CD4-positive, alpha-beta T cell treated with Interleukin-2 at 100 ng/mL for 4 hours (primary cell): ENCODE measurements at places on chromosomes 6 and 20.

GRCh38 chr20:58028123-58028522 lies 200.3 kb downstream of the ANKRD60 start:
- DNase-seq: no peak

GRCh38 chr6:143634486-143634885 lies 43.3 kb upstream of the PHACTR2 start:
- DNase-seq: no peak

- DNase-seq: no peak
Observed at GRCh38 chr6:87951751-87952150, 95.9 kb upstream of the SPACA1 start.

- no peak for DNase-seq
Observed at GRCh38 chr6:73073238-73073637, 152.1 kb downstream of the KHDC1L start.

GRCh38 chr6:148997865-148998264 lies 251.0 kb downstream of the UST start:
- DNase-seq: no peak

- no peak for DNase-seq
Observed at GRCh38 chr6:170106906-170107525, 183.9 kb downstream of the DLL1 start.

DNA sequence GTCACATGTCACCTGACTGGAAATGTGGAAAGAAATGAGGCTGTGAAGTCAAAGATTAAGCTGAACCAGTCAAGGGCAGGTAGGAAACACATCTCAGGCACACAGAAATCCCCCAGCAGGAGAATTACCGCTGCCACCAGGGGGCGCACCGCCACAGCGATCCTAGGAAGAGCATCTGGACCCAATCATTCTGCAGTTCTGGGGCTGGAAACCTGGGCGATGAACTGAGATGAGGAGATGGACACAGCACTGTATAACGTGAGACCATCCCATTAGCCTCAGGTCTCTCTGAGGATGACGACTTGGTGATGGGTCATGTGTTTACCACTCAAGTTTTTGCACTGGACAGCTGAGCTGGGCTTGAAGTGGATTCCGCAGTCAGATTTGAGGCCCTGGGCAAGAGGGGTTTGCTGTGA lies 6.5 kb upstream of the SLC24A3 start:
- peak; percentile 44 for DNase-seq

DNA sequence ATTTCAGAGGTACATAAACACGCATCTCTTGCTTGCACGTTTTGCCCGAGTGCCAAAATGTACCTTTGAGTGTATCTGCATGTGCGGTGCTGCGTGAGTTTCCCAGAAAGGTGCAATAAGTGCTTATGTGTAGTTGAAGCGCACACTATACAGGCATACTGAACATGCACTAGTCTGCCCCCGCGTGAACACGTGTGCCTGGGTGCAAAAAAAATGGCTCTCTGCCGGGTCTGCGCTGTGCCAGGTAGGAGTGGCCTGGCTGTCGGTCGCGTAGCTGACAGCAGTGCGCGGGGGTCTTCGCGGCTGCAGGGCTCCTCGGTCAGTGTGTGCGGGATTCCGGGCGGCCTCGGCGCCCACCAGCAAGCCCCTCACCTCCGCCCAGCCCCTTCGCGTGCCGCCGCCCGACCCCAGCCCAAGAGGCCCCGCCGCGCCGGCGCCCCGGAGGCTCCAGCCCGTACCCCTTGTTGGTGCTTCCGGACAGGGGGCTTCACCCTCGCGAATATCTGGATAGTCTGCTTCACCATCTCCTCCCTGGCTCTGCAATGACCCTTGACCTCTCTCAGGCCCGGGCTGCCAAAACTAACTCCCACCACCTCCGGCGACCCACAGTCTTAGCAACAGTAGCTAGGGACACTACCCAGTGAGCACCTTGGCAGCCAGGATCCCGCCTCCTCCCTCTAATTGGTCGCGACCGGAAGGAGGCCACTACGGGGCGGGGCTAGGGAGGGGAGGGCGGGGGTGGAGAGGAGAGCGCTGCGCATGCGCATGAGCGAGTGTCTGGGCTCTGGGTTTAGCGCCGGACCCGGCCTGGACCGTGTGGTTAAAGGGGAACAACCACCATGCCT lies at the start of gene KIF6:
Gene KIF6, minus strand, starts transcription at position 622 of the 845 bp plus-strand sequence. Its CDS starts 98 bp downstream, at position 524.
- DNase-seq: peak; percentile 72

- no peak for DNase-seq
Observed at GRCh38 chr6:1856381-1856780, 246.7 kb downstream of the FOXC1 start.

GRCh38 chr6:116651916-116652315 lies 16.6 kb downstream of the ZUP1 start:
- DNase-seq: no peak

DNA sequence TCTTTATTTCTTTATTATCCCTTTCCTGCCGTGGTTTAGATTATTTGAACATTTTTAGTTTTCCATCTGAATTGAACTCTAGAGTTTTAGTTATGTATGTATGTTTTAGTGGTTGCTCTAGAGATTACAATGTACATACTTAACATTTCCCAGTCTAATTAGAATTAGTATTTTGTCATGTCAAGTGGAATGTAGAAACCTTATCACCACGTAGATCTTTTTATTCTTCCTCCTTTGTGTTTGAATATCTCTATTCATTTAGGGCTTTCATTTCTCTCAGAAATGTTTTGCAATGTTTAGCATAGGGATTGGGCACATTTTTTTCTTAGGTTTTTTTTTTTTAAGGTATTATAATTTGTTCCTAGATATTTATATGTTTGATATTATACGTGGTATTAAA lies 73.1 kb upstream of the EZR start:
- no peak for DNase-seq

GRCh38 chr6:134134654-134135053 lies 82.2 kb upstream of the SLC2A12 start:
- DNase-seq: no peak

GRCh38 chr20:61951695-61952533 lies 113.8 kb downstream of the TAF4 start:
- no peak for DNase-seq

GRCh38 chr6:108116546-108117426 lies 42.2 kb upstream of the OSTM1 start:
- DNase-seq: no peak

DNA sequence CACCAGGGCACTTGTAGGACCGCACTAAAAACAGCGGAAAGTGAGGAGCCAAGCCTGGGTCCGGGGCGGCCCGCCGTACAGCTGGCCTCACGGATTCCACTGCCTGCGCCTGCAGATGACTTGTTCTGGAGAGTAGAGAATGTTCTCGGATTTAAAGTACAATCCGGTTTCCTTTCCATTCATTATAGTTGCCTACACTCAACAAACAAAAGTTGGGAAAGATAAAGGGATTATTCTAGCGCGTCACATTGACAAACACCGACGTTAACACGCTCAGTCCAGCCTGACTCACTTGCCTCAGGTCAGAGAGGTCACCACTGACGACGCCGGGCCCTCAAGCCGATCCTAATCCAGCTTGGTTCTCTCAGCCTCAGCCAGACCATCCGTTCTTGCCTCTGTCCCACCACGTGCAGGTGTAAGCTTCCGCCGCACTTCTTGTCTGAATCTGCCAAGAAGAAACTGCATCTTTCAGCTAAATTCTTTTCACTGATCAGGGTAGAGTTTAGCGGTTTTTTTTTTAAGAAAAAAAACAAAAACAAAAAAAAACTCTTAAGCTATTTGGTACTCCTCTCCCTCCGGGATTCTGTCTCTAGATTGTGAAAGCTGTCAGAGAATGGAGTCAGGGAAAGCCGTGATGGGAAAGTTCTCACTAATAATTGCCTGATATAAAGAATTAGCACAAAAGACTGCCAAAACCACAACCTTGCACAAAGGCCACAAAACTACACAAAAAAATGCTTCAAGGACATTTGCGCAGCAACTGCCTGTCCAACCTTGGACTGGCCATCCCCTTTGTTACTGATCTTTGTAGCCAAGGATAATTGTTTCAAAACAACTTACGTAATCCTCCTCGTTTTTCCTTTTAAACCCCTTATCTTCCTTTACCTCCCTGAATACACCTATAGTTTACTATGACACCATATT lies 1.1 kb upstream of the PHF10 start:
- DNase-seq: no peak

DNA sequence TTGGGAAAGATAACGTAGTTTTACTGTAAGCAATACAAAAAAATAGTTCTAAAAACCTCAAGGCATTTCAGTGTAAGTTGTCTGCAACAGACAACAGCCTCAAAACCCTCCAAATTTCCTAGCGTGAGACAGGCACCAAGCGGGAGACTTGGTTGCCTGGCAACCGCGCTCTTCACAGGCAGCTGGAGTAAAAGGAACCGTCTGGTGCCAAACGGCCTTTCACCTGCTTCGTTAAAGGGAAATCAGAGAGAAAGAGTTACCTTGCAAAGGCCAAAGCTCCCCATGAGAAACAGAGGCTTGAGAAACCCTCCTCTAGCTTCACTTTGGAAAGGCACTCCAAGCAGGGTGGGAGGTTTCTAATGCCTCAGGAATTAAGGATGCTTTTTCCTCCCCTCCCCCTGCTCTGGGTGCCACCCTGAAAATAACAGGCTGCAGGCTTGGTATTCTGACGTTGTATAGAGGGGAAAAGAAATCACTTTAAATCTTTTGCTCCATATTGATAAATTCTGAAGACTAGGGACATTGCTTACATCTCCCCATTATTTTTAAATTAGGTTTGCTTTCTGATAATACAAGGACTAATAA lies 129.7 kb upstream of the UFL1 start:
- DNase-seq: no peak

- no peak for DNase-seq
Observed at GRCh38 chr6:81556551-81556950, 195.9 kb downstream of the TENT5A start.

DNA sequence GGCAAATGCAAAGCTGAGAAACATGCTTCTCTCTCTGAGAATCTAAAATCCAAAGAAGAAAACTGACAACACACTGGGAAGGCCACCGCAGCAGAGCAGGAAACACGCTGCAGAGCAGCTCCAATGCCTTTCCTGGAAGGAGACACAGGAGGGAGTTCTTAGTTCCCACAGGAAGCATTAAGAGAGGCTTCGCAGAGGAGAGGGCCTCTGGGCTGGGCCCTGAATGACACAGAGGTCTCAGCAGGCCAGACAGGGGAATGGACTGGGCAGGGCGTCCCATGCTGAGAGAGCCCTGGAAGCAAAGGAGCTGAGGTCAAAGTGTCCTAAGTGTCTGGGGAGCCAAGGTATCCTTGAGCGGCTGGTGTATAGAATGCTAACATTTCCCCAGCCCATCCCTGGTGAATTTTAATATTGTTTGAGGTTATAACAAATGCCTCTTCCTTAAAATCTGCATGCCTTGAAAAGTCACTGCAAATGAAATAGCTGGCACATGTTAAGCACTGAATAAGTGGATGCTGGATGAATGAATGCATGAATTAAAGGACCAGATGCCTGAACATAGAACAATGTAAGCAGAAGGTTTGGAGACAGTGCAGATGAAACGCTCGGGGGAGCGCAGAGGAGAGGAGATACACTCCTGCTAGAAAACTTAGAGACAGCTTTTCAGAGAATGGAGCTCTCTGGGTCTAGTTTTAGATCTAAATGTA lies 110.0 kb upstream of the SYNDIG1 start:
- DNase-seq: no peak

- DNase-seq: no peak
Observed at GRCh38 chr6:135411339-135411738, 86.2 kb downstream of the AHI1 start.
